Pancreas (tissue), 10 donors: ENCODE measurements at places on chromosomes 7 and 10. TPM values are rescaled to one million over a fixed set of nuclear protein-coding genes. Genes with fewer than 3 reads are reported as not detected.

LDB3 gene
- 1.3 TPM for polyA plus RNA-seq

MSS51 gene
- 2.6 TPM for polyA plus RNA-seq

HPSE2 gene
- 0.04 TPM for polyA plus RNA-seq

- no peaks in the 10 kb centered on the region for H3K27me3 ChIP-seq
- H3K27ac ChIP-seq = no peak overlapping the region
- no peak overlapping the region for H3K4me3 ChIP-seq
- DNase-seq = no peak
- H3K36me3 ChIP-seq = no peaks in the 10 kb centered on the region
- peaks cover 6% of the 10 kb centered on the region for H3K4me1 ChIP-seq
These were observed 12.9 kb upstream of the ITGB1 start for GRCh38 chr10:32970910-32971309.

DNA sequence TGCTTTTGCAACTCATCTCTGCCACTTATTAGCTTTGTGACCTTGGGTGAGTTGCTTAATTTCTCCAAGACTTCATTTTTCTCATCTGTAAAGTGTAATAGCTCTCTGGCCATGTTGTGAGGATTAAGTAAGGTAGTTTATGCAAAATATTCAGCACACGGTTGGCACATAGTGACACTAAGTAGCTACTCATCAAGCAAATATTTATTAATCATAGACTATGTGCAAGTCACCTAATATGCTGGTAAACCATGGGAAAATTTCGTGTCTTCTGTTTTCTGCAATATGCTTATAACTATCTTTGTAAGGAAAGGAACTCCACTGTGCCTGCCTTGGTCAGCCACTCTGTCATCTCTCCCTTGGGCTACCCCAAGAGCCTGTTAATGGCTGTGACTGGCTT, 50.3 kb upstream of the EGR2 start:
- H3K4me3 ChIP-seq = no peak overlapping the region
- H3K27me3 ChIP-seq = no peaks in the 10 kb centered on the region
- H3K4me1 ChIP-seq = no peaks in the 10 kb centered on the region
- no peaks in the 10 kb centered on the region for H3K36me3 ChIP-seq
- no peak for DNase-seq

DNA sequence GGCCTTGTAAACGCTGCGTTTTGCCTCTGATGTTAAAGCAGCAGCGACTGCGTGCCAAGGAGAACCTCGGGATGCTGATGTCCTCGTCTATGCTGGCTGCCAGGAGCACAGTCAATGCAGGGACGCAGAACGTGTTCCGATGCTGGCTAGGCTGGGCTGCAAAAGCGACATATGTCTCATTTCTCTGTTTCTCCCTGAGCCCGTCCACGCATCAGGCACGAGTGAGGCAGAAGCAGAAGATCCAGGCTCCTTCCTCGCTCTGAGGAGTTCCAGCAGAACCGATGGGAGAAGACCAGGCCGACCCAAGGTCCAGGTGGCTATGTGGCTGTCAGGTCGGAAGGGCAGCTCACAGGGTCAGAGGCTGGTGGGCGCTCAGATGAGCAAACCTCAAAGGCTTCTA, 3.7 kb upstream of the FOXL3 start:
- H3K4me1 ChIP-seq = no peaks in the 10 kb centered on the region
- H3K36me3 ChIP-seq = no peaks in the 10 kb centered on the region
- no peaks in the 10 kb centered on the region for H3K27me3 ChIP-seq
- no peak for DNase-seq
- H3K27ac ChIP-seq = no peak overlapping the region

GRCh38 chr7:4143511-4144171, 538.5 kb upstream of the FOXK1 start:
- H3K4me1 ChIP-seq = no peaks in the 10 kb centered on the region
- no peaks in the 10 kb centered on the region for H3K27me3 ChIP-seq
- H3K27ac ChIP-seq = no peak overlapping the region
- H3K4me3 ChIP-seq = no peak overlapping the region
